ENCODE measurements at places on chromosomes 13 and 19. TPM values are rescaled to one million over a fixed set of nuclear protein-coding genes. Genes with fewer than 3 reads are reported as not detected.

DNA sequence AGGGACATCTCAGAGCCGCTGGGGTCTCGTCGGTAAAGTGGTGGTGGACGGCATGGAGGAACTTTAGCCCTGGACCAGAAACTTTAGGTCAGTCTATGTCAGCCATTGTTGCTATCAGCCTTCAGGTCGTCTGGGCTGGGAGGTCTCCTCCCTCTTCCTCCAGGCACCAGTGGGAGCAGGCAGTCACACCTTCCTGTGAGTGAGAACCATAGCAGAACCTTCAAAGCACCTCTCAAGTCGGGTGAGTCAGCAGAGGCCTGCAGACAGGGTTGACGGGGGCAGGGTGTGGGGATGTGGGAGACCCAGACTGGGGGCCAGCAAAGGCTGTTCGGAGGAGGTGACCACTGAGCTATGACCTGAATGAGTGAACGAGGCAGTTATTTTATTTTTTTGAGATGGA is 15.4 kb upstream of the SBNO2 start:
- no peaks in the 10 kb centered on the region for H3K4me1 ChIP-seq
- H3K27me3 ChIP-seq, result no peaks in the 10 kb centered on the region
- no peak for DNase-seq
- no peak overlapping the region for H3K4me3 ChIP-seq
- H3K27ac ChIP-seq, result no peak overlapping the region
- no peaks in the 10 kb centered on the region for H3K36me3 ChIP-seq

- no peaks in the 10 kb centered on the region for H3K36me3 ChIP-seq
- no peaks in the 10 kb centered on the region for H3K4me1 ChIP-seq
- peak; percentile 61 for DNase-seq
- H3K27me3 ChIP-seq, result no peaks in the 10 kb centered on the region
These were observed 854 bp downstream of the RNASEH2B start for GRCh38 chr13:50910485-50910805.

DNA sequence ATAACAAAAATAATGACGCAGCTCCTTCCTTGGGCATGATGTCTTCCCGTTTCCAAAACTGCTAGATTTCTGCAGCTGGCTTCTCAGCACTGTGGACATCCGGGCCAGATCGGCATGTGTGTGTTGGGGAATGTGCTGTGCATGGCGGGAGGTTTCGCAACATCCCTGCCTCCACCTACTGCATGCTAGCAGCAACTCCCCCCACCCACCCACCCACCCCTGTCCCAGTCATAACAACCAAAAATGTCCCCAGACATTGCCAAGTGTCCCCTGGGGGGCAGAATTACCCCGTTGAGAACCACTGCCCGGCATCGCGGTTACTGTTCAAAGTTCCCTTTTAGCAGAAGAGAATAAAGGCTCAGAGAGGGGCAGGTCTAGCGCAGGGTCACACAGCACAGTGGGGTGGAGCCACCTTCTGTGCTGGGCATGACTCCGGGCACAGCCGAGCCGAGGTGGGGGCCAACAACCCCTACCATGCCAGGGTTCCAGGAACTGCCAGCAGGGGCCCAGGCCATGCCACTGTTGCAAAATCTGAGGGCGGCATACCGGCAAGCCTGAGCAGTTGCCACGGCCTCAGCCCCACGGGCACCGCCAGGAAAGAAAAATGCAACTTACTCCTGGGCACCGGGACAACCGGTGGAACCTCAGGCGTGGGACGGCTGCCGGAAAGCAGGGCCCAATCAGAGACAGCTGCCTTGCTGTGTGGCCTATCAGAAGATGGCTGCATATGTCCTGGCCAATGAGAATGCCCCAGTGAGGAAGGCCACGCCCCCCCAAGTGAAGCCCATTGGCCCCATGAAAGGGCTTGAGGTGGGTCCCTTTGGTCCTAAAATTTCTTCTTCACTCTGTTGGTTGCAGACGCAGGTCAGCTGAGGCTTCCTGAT is 22.5 kb upstream of the NFIC start:
- no peaks in the 10 kb centered on the region for H3K36me3 ChIP-seq
- no peak overlapping the region for H3K4me3 ChIP-seq
- DNase-seq, result peak; percentile 62
- no peak overlapping the region for H3K27ac ChIP-seq
- H3K27me3 ChIP-seq, result no peaks in the 10 kb centered on the region

GRCh38 chr13:24654741-24655140 is 25.5 kb upstream of the ATP12A start:
- H3K27me3 ChIP-seq, result no peaks in the 10 kb centered on the region
- no peaks in the 10 kb centered on the region for H3K36me3 ChIP-seq
- no peak overlapping the region for H3K4me3 ChIP-seq
- DNase-seq, result no peak
- H3K4me1 ChIP-seq, result no peaks in the 10 kb centered on the region

DNA sequence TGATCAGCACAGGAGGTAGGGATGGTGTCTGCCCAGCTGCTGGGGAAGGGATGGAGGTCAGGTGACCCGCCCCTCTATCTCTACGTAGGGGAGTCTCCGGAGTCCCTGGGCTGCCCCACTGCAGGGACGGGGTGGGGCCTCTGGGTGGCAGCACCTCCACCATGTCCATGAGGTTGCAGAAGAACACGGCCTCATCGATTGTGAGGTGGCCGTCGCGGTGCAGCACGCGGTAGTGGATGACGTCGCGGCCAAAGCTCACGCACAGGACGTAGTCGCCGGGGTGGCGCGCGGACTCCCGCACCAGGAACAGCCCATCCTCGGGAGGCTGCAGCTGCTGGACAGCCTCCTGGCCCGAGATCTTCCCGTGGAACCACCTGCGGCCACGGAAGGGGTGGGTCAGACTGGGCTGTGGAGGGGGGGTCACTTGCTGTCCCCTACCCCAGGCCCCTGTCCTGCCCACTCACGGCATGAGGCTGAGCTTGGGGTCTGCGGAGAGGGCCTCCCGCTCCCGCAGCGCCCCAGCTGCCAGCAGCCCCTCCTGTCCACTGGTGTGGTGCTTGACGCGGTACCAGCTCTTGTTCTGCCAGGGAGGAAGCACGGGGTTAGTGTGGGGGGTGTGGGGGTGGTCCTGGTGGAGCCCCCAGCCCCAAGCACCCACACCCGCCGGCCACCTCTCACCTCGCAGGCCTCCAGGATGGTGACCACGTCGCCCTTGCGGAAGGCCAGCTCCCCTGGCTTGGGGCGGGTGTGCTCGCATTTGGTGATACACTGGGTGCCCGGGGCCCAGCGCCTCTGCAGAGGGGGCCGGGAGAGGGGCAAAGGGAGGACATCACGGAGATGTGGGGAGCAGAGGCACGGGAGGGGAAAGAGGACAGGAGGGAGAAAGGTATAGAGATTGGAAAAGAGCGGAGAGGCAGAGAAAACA is 2.3 kb downstream of the MATK start:
- no peaks in the 10 kb centered on the region for H3K4me1 ChIP-seq
- no peak overlapping the region for H3K27ac ChIP-seq

SMIM7 gene
- total RNA-seq, result 77.6 TPM

DNA sequence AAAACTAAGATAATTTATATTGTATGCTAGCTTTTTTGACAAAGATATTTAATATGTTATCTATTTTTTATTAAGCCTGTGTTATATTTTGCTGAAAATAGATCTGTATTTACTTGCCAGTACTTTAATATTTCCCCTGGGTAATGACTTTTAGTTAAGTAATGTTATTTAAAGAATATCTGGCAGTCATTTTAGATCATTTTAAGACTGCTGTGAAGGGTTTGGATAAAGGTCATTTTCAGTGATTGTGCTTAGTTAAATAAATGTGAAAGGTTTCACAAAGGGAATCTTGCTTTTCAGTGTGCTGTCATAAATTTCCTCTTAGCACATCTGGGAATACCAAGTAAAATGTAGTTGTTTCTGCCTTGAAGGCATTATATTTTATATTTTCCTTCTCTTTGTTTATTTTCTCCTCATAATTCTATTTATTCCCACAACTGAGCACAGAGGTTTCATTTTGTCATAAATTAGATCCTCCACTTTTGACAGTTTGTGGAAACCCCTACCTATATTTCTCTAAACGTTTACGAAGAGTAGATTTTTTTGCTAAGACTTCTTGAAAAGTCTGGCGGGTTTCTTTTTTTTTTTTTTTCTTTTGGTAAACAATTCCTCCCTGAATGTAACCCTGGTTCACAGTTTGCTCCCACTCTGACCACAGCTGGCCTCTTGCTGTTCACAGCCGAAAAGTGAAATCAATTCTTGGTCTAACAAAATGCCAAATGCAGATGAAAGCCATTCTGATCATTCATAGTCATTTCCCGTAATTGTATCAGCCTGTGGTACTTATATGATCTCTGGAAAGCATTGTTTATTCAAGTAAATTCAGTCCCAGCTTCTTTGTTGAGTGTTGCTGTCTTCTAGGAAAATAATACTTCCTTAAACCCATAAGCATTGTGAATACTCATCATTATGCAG is 87.8 kb downstream of the MAB21L1 start:
- H3K27me3 ChIP-seq, result no peaks in the 10 kb centered on the region
- no peak for DNase-seq
- no peaks in the 10 kb centered on the region for H3K36me3 ChIP-seq
- H3K4me3 ChIP-seq, result no peak overlapping the region

GRCh38 chr19:30450835-30451321 is 78.7 kb downstream of the ZNF536 start:
- no peak overlapping the region for H3K27ac ChIP-seq
- H3K4me1 ChIP-seq, result peaks cover 3% of the 10 kb centered on the region
- no peaks in the 10 kb centered on the region for H3K27me3 ChIP-seq

DNA sequence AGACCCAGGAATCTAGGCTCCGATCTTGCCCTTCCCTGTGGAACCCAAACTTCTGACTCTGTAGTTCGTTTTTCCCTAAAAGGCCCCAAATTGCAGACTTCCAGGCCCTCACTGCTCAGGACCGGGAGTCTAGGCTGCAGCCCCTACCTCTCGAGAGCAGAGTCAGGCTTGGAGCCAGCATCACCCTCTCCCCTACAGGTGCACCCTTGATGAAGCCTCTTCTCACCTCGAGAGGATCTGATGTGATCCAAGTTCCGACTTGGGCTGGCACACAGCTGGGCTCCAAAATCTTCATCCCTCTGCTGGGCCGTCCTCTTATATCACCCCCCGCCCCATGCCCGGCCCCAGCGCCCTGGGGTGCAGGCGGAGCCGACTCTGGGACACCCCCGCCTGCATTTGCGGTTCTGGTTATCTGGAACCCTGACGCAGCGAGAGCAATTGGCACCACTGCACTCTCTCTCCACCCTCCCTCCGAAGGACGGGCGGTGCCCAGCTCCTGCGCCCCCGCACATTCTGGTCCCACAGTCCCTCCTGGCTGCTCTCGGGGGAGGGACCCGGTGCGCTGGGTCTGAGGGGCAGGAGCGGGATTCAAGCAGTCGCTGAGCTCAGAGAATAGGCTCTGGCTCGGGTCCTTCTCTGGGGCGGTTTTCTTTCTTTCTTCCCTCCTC is at the start of gene KLK7:
TSS of gene KLK7 (minus strand) at position 293 of the 668 bp plus-strand sequence. CDS start 1,518 bp downstream, outside the sequence.
- H3K27ac ChIP-seq, result no peak within 1 kb of the TSS
- H3K27me3 ChIP-seq, result no peaks in the 10 kb centered on the region

DNA sequence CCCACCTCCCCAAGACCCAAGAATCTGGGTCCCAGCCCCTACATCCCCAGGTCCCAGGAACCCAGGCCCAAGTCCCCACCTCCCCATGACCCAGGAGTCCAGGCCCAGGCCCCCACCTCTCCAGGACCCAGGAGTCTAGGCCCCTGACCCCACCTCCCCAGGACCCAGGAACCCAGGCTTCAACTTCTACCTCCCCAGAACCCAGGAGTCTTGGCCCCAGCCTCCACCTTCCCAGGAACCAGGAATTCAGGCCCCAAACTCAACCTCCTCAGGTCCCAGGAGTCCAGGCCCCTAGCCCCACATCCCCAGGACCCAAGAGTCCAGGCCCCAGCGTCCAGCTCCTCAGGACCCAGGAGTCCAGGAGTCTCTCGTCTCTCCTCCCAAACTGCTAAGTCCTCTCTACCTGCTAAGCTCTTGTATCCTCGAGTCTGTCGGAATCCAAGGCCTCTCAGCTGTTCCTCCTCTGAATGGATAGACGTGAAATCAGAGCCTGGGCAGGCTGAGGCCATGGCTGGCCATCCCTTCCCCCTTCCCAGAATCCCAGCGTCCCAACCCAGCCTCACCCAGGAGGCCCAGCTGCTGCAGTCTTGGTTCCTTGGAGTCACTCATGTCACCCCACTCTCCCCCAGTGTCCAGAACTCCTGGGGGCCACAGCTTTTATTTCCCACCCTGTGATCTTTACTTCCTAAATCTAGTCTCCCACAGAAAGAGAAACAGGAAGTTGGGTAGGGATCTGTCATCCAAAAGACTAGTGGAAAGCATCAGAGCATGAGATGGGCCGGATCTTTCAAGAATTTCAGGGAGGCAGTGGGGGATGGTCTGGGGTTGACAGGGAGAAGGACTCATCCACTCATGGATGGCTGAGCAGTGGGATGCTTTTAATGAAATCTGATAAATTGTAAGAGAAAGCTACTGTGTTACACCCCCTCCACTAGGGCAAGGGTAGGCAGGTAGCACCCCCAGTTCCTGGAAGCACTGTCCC is at the start of gene CD209:
TSS of gene CD209 (minus strand) at position 632 of the 982 bp plus-strand sequence. CDS start at position 609, 23 bp downstream.
- DNase-seq, result no peak
- no peaks in the 10 kb centered on the region for H3K27me3 ChIP-seq
- no peak within 1 kb of the TSS for H3K4me3 ChIP-seq
- H3K36me3 ChIP-seq, result peaks cover 4% of the 10 kb centered on the region
- no peak within 1 kb of the TSS for H3K27ac ChIP-seq

All from H9 (cell line).